Endothelial cell (in vitro differentiated cells): ENCODE measurements at places on chromosomes 6 and 20. TPM values are rescaled to one million over a fixed set of nuclear protein-coding genes. Genes with fewer than 3 reads are reported as not detected.

GRCh38 chr20:49420811-49421295 lies 61.6 kb downstream of the KCNB1 start:
- DNase-seq: no peak
- H3K27ac ChIP-seq: no peak overlapping the region
- peaks cover 9% of the 10 kb centered on the region for H3K27me3 ChIP-seq
- H3K36me3 ChIP-seq: no peaks in the 10 kb centered on the region

GRCh38 chr6:89530982-89531381 lies 98.0 kb downstream of the ANKRD6 start:
- DNase-seq: no peak
- peaks cover 3% of the 10 kb centered on the region for H3K4me1 ChIP-seq
- no peak overlapping the region for H3K27ac ChIP-seq
- H3K36me3 ChIP-seq: peaks cover 30% of the 10 kb centered on the region
- no peak overlapping the region for H3K4me3 ChIP-seq
- H3K27me3 ChIP-seq: no peaks in the 10 kb centered on the region

- no peaks in the 10 kb centered on the region for H3K4me1 ChIP-seq
- no peaks in the 10 kb centered on the region for H3K27me3 ChIP-seq
- H3K27ac ChIP-seq: no peak overlapping the region
- no peaks in the 10 kb centered on the region for H3K36me3 ChIP-seq
- H3K4me3 ChIP-seq: no peak overlapping the region
Measured at GRCh38 chr6:142279350-142280180, 22.2 kb upstream of the ADGRG6 start.

SLX4IP gene
- total RNA-seq: 6.8 TPM

ULBP2 gene
- total RNA-seq: 9.9 TPM

- H3K27ac ChIP-seq: no peak overlapping the region
- no peak for DNase-seq
- no peaks in the 10 kb centered on the region for H3K4me1 ChIP-seq
Measured at GRCh38 chr6:165920896-165921671, 246.6 kb downstream of the TBXT start.

DNA sequence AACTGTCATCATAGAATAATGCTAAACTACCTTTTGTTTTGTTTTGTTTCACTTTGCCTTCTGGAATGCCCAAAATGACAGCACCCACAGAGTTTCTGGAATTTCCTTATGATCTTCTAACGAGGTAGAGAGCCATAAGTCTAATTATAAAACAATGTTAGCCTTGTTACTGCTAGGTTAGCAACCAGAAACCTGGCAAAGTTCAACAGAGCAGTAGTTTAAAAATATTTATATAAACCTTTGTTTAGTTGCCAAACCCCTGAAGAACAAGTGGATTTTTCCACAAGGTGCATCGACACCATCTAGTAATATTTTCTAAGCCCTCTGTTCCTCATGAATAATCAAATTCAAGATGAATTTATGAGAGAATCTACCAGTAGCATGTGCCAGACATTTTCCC lies 27.6 kb upstream of the IPCEF1 start:
- no peak for DNase-seq
- H3K4me3 ChIP-seq: no peak overlapping the region
- H3K4me1 ChIP-seq: no peaks in the 10 kb centered on the region
- no peak overlapping the region for H3K27ac ChIP-seq
- no peaks in the 10 kb centered on the region for H3K27me3 ChIP-seq
